ENCODE measurements at places on chromosomes 5 and 9. TPM values are rescaled to one million over a fixed set of nuclear protein-coding genes. Genes with fewer than 3 reads are reported as not detected.
A peak's percentile ranks its signal among the peaks of the same experiment; 100 is the strongest.

DNA sequence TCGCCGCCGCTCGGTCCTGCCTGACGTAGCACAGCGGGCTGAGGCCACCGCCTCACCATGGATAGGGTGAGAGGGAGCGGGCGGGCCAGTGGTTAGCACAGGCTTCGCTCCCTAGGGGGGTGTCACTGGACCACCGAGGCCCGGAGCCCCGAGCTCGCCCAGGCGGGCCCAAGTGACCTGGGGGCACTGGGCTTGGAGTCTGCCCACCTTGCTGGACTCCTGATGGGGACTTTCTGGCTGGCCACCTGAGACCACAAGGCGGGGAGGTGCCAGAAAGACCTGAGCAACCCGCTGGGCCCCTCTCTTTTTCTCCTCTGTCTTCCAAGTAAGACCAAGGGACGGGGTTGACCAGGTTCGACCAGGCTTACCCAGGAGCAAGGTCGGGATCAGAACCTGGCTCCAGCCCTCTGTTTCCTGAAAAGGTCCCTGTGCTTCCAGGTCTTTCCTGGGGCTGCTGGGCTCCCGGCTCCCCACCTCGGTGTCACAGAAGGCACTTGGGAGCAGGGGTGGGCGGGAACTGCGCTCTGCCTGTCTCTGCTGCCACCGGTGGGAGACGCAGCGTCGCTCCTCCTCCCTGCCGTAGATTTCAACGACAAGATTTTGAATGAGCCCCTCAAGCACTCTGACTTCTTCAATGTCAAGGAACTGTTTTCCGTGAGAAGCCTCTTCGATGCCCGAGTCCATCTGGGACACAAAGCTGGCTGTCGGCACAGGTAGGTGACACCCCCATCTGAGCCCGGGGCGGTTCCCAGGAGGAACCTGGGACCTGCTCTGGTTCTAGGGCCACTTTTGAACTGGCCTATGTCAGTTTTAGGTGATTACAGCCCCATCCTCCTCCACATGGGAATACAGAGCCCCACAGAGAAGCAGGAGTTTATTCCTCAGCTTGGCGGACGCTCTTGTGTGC lies 1.0 kb downstream of the MRPS2 start:
- peak; percentile 82 for DNase-seq

- DNase-seq, result no peak
These were observed 8.1 kb downstream of the FAM193B start for GRCh38 chr5:177546258-177546741.

- DNase-seq, result no peak
These were observed 403 bp downstream of the KIF2A start for GRCh38 chr5:62306323-62306895.

PSAT1 gene
- total RNA-seq, result 98.3 TPM

ZDHHC11B gene
- total RNA-seq, result not detected

- DNase-seq, result no peak
These were observed 1.7 kb downstream of the SRD5A1 start for GRCh38 chr5:6634788-6635430.

- DNase-seq, result no peak
These were observed 494.8 kb downstream of the MAT2B start for GRCh38 chr5:164000241-164000640.

DNA sequence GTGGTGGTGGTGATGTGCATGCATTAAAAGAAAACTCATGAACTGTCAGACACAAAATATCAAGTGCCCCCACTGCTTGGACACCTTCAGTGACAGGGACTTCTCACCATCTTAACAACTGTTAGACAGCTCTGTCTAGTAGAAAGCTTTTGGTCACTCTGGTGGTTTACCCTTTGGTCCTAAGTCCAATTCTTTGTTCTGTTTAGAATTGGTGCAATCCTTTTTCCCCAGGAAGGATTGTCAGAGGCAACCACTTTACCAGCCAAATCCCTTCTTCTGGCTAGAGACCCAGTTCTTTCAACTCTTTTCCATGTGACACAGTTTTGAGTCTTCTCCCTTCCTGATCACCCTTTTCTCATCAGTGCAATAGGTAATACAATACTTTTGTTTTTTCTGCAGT lies 140.2 kb downstream of the SEC61B start:
- DNase-seq, result no peak

GRCh38 chr5:158881091-158881880 lies 218.4 kb downstream of the EBF1 start:
- no peak for DNase-seq

DNA sequence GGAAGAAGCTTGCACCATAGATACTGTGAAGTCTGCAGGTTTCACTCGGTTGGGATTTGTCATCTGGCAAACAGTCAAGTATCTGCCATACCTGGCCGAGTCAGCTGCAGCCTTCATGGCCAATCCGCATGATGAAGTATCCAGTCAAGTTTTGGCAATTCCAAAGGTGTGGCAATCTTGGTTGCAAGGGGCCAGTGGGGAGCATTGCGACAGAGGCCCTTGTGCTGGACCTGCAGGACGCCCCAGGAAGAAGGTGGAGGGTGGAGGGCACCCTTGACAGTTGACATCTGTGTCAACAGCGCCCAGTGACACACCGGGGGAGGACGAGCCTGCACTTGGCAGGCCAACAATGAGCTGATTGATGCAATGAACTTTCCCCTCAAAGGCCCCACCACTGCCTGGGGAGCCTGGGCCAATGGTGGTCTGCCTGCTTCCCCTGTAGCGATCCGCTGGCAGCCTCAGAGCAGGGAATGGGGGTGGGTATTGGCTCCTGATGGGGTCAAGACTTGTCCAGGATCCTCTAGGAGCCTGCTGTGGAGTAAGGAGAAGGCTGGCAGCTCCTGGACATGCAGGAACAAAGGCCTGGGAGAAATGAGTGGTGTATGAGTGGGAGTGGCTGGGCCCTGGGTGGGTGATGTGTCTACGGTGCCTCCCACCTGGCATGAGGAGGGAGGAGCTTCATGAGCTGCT lies 122.8 kb upstream of the PITX1 start:
- DNase-seq, result no peak

DNA sequence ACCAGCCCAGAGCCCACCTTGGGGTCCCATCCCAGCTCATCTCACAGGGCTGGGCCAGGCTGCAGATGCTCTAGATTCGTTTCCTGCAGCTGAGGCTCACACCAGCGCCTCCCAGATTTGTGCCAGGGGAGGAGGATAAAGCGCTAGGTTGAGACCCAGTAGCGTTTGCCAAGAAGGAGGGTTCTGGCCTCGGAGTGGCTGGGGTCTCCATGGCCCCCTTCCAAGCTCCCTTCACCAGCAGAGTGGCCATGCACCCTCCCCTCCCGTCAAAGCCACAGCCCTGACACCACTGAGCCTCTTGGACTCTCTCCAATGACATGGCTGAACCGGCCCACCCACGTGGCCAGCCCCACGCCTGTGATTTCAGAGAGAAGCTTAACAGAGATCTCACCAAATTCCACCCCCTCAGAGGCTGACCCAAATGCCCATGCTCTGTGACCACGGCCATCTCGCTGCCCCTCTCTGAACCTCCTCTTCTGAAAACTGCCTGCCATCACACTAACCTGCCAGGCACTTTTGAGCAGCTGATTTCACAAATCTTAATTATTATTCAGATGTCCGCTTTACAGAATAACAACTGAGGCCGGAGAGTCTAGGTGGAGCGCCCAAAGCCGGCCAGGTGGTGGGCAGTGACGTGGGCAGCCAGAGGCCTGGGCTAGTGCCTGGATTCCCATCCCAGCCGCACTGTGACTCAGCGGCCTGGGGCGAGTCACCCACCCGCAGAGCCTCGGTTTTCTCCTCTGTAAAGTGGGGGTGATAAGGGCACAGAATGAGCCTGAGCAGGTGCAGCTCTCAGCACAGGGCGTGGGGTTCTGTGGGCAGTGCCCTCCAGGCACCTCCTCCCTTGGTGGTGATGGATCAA lies 155.7 kb downstream of the C9orf50 start:
- no peak for DNase-seq

PHF24 gene
- total RNA-seq, result not detected

GRCh38 chr5:14397717-14398116 lies 183.9 kb upstream of the OTULINL start:
- no peak for DNase-seq

GRCh38 chr9:136881691-136882108 lies 4.6 kb upstream of the TRAF2 start:
- DNase-seq, result peak; percentile 72

CDK5RAP2 gene
- total RNA-seq, result 59.4 TPM

DNA sequence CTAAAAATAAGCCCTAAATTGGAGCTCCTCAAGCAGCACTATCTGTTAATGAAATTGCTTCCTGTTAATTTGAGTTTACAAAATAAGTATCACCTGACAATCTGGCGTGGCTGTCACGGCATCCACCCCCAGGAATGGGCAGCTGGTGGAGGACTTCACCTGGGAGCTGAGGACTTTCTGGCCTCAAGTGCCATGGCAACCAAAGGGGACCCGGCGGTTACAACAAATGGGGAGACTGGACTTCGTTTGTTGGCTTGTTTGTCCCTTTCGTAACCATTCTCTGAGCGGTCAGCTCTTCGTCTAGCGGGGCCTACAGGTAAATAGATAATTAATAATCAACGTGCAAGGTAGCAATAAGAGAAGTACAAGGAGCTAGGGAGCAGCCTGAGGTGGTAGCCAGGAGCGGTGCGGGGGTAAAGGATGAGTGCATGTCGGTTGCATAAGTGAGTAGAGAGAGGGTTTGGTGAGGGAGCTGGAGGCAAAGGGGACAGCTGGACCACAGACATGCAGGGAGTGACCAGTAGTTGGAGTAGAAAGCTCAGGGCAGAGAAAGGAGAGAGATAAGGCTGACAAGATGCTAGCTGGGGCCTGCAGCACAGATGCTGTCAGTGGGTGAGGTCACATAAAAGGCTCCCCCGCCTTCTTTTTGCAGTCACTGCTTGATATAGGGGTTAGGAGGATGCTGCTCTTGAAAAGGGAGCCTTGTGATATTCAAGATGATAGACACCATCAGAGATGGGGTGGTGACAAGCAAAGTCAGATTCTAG lies 62.5 kb downstream of the HSPA4 start:
- DNase-seq, result no peak

GRCh38 chr9:684054-684890 lies 157.2 kb upstream of the DMRT1 start:
- DNase-seq, result no peak

CCL27 gene
- total RNA-seq, result not detected

IL5 gene
- not detected for total RNA-seq

ANKRD20A1 gene
- total RNA-seq, result 1.8 TPM

DNA sequence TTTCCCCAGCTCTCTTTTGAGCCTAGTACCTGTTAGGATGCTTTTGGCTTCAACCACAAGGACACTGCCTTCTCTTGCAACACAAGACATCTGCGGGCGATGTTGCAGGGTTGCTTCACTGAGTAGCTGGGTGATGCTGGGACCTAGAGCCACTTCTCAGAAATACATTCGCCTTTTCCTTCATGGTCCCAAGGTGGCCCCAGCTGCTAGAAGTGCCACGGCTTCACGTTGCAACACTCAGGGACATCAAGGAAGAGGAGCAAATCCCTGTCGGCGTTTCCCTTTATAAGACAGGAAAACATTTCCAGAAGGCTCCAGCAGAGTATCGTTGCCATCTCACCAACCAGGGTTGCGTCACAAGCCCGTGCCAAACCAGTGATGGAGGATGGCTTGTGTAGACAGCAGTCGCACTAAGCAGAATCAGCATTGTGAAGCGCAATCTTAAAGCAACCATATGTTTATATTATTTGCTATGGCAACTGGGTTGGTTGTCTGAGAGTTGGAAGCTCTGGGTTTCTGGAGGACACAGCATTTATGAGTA lies 62.7 kb downstream of the ANKRD33B start:
- DNase-seq, result no peak

- DNase-seq, result no peak
These were observed 112.2 kb upstream of the LHFPL2 start for GRCh38 chr5:78760770-78761169.

DNA sequence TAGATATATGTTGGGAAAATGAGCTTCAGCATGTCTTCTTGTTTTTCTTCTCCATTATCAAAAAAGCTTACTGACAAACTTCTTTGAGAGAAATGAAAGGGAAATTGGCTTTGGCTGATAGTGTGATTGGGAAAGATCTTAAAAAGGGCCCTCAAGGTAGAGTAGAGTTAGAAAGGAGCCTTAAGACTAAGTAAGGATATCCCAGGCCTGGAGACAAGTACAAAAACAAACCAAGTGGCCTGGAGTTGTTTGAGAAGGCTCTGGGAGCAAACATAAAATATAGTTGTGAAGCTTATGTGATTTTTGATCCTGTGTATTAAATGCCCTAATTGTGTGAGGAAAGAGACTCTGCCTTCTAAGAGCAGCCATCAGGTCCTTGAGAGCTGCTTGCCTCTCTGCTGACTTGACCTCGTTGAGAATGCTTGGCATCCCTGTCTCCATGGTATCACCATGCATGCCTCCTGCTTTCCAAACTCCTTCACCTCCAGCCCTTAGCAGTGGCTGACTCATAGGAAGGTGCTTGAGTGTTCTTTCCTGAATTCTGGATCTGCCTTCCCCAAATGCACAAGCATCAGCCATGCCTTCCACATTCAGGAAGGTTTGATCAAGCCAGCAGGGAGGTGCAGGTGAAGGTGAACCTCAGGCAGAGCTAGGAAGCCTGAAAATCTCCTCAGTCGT lies 78.9 kb downstream of the SMARCA2 start:
- no peak for DNase-seq
